ENCODE measurements at places on chromosomes 4 and X.

- no peak for DNase-seq
Observed at GRCh38 chrX:63754136-63754859, 30.7 kb downstream of the ARHGEF9 start.

DNA sequence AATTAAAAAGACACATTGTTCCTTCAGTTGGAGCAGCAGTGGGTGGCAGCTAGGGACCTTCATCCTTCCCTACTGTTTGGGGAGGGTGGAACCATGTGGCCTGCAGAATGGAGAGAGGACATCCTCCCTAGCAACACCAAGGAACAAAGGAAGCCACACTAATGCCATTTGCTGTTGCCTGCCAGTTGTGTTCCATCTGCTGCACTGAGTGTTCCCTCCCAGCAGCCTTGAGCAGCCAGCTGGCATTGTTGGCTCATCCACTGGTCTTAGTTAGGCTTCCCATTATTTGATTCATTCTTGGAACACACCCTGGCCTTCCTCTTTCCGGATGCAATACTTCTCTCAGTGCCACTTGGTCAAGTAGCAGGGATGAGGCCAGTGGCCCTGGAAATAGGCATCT lies 25.0 kb upstream of the HMGB3 start:
- no peak for DNase-seq

DNA sequence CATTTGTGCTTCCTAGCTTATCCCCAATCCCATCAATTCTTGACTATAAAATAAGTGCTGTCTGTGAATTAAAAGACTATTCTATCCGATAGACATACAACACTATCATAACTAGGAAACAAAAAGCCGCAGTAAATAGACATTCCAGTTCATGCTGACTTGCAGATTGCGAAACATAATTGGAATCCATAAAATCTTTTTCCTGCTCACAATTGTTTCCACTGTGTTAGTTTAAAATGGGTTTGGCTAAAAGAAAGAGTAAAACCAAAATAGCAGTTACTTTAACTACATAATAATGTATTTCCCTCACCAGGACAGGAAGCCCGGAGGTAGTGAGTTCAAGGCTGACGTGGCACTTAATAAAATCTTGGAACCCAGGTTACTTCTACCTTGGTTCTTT lies 17.2 kb downstream of the SMIM31 start:
- no peak for DNase-seq

GRCh38 chr4:87419578-87420249 lies 2.7 kb upstream of the NUDT9 start:
- no peak for DNase-seq

DNA sequence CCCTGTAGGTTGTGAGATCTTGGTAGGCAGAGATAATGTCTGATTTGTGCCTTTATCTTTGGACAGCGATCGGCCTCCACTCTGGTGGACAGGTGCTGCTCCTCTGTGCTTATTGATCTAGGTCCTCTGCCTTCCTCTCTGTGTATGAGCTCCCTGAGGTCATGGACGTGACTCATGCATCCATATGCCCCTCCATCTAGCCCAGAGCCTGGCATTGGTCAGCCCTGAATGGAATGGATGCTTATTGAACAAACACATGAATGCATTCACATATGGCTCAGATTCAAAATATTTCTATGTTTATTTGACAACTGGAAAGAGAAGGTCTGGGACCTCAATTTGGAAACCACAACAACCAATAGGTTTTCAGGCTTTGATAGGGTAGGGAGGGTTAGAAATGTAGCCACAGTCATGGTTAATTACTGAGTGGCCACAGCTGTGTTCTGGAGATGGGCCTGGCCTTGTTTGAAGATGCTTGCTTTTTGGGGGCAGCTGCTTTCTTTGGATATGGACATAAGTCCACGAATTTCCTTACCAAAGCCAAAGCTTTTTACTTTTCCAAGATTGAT lies 76.2 kb downstream of the SEL1L3 start:
- no peak for DNase-seq

- DNase-seq: no peak
Observed at GRCh38 chr4:4507923-4508322, 33.9 kb downstream of the STX18 start.

- DNase-seq: no peak
Observed at GRCh38 chr4:110170861-110171260, 27.6 kb downstream of the ELOVL6 start.

- DNase-seq: no peak
Observed at GRCh38 chr4:81538716-81539427, 67.2 kb upstream of the RASGEF1B start.

DNA sequence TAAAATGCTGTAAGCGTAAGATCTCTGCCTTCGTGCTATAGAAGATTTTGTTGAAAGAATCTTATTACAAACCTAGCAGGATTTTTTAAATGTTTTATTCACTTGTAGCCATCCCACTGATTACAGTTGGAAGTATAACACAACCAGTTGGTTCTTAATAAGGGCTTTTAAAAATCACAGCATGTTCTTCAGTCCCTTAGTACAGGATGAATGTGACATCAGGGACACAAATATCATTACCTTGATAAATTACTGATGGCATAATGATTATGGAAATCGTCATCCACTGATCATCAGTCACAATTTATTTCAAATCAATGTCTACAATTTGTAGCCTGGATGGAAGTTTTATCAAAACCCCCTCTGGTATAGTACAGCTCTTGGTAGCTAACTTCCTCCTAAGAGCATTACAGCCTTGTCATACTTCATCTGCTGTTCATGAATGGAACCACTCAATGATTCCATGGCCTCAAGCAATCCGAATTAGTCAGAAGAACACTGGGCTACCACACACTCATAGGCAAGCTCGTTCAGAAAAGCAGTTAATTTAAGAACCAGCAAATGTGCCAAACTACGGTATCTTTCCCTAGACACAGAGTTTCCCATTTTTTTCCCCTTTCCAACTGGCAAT lies 389.2 kb upstream of the TENM3 start:
- DNase-seq: no peak

DNA sequence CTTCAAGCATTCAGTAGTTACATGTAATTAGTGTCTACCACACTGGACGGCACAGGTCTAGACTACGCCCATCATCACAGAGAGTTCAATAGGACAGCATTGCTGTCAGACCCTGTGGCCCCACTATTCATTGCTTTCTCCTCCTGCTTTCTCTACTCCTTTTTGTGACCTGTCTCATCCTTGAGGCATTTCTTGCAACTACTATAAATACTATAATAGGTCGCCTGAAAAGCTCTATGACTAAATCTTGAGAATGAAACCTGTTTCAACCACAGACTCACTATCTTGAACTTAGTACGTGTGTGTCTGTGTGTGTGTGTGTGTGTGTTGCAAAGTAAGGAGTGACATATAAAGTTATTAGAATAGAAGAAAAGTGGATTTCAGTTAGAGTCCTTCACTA lies 252.9 kb upstream of the KLF3 start:
- peak; percentile 24 for DNase-seq

- no peak for DNase-seq
Observed at GRCh38 chr4:115720611-115721010, 607.2 kb upstream of the NDST4 start.

GRCh38 chrX:122622795-122623194 lies 561.3 kb upstream of the GRIA3 start:
- DNase-seq: no peak

DNA sequence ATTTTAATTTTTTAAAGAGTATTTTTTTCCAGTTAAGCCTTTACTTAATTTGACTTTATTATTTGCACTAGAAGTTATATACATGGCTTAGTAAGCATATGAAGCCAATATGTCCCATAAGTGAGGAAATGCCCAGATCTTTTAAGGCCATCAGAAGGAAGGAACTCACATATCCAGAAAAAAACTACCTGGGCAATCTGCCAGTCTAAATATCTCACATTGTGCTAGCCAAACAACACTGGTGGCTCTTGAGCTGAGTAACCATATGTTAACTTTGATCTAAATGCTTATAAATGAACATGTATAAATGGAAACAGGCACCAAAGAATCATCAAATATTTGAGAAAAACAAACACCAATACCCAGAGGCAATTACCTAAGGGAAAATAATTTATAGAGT lies 138.6 kb upstream of the APOOL start:
- no peak for DNase-seq

GRCh38 chrX:12153741-12154140 lies 15.5 kb downstream of the FRMPD4 start:
- no peak for DNase-seq

GRCh38 chr4:76639288-76639687 lies 204.3 kb downstream of the SHROOM3 start:
- no peak for DNase-seq

GRCh38 chr4:55071951-55072350 lies 53.4 kb downstream of the KDR start:
- DNase-seq: no peak

GRCh38 chrX:29870608-29871007 lies 344.8 kb upstream of the MAGEB2 start:
- peak; percentile 38 for DNase-seq

GRCh38 chr4:166198041-166198440 lies 325.0 kb downstream of the TLL1 start:
- no peak for DNase-seq

DNA sequence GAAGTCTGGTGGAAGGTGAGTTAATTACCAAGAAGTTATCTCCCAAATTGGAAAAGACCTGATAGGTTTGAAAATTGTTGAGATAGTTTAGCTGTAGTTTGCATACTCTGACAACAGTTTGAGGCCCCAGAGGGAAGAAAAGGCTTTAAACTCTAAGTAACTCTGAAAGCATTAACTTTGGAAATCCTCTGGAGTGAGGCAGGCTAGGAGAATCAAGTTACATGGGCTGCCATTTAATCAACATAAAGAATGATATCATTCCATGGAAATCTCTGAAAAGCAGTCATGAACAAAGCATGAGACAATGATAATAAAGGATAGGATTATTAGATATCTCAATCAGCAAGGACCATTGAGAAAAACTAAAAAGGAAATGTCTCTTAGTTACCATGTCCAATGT lies 647.1 kb downstream of the ANKRD50 start:
- no peak for DNase-seq

GRCh38 chr4:4248885-4249203 lies 821 bp upstream of the TMEM128 start:
- no peak for DNase-seq

DNA sequence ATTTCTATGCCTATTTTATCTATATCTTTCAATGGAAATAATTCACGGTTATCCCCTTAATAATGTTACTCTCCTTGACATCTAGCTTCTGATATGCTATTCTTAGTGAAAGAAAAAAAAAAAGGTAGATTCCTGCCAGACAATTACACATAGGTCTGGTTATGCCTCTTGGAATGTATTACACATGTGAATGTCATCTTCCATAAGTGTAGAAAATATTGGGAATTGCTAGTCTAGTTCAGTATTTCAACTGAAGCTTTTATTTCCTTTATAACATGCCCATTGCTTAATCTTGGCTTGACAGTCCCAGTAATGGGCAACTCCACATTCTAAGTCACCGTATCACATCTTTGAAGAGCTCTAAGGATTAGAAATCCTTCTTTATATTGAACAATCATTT lies 25.4 kb upstream of the PPP1R2C start:
- no peak for DNase-seq

GRCh38 chrX:138761380-138761779 lies 49.9 kb upstream of the FGF13 start:
- no peak for DNase-seq

DNA sequence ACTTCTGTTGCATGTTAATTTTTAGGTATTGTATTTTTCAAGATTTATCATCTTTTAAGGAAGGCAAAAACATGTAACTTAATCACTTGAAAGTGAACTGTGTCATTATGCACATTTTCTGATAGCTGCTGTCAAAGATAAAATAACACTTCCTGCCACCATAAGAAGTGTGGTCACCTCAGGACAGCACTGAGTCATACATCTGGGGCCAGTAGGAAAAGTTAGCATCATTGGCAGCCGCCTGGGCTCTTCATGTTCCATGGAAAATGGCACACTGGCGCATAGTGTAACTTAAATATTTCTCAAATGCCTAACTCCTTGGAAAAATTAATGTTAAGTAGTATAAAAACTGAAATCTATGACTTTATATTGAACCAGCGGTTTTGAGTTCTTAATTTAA lies 24.2 kb downstream of the CNKSR2 start:
- DNase-seq: no peak

DNA sequence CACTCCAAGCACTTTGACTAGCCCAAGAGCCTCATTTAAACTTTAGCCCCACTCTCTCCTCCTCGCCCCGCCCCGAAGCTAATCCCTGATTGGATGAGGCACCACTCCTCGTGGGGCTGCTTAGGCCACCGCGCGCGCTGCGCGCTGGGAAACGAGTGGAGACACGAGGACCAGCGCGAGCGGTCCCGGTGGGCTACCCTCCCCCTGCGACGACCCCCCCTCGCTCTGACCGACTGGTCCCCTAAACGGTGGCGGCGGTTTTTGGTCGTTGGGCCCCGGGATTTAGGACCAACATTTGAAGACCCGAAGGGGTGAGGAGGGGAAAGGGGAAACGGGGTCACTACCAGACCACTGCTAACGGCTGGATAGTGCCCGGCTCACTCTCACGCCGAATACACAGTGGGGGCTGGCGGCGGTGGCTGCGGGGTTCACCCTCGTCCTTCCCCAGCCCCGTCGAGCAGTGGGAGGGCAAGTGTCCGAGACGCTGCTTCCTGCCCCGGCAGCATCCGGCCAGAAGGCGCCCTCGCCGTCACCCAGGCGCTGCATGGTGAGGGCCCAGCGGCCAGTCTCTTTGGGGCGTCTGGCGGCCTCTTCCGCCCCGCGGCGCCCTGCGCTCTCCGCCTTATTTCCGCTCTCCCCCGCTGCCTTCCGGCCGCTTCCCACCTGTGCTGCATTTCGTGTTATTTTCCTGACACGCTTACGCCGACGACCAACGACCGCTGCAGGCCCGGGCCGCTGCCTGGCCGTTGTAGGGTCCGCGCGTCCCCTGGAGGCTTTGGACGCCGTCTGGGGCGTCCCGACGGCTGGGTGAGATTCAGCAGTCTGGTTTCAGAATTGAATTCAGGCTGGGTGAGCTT lies at the start of gene RBM46:
RBM46 (plus strand) TSS at position 147 of the 857 bp plus-strand sequence. CDS start 15,481 bp downstream, outside the sequence.
- no peak for DNase-seq

DNA sequence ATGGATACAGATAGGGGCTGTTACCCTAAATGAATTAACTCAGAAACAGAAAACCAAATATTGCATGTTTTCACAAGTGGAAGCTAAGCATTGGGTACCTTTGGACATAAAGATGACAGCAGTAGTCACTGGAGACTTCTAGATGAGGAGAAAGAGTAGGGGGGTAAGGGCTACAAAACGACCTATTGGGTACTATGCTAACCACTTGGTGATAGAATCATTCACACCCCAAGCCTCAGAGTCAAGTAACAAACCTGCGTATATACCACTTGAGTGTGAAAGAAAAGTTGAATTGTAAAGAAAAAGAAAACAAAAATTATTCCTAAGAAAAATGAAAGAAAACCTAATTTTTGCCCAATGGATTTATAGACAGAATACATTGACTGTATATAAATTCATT lies 7.7 kb upstream of the ARAP2 start:
- DNase-seq: no peak

GRCh38 chr4:18844726-18845125 lies 823.2 kb upstream of the LCORL start:
- no peak for DNase-seq

DNA sequence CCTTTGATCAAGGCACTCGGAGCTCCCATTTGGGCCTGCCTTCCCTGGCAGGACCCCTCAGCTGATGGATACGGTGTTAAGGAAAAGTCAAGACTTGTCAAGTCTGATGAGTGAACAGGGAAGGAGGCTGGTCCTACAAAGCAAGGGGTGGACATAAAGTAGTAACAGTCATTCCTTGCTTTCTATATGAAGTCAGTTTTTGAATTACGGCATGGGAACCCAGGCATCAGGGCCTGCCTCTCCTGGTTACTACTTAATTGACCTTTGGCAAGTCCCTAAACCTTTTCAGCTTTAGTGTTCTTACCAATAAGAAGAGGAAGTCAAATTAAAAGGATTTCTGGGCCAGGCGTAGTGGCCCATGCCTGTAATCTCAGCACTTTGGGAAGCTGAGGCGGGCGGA lies 7.0 kb downstream of the CHST7 start:
- peak; percentile 18 for DNase-seq

GRCh38 chrX:69016293-69016941 lies 148.8 kb downstream of the PJA1 start:
- no peak for DNase-seq
